ENCODE measurements at places on chromosomes 3 and 15.

- no peak for DNase-seq
Measured at GRCh38 chr3:184377374-184377773, 633 bp downstream of the THPO start.

GRCh38 chr15:57591822-57592367, at the start of gene MYZAP:
MYZAP (plus strand) TSS chr15:57591904; CDS start chr15:57592035, 131 bp downstream.
- no peak for DNase-seq

DNA sequence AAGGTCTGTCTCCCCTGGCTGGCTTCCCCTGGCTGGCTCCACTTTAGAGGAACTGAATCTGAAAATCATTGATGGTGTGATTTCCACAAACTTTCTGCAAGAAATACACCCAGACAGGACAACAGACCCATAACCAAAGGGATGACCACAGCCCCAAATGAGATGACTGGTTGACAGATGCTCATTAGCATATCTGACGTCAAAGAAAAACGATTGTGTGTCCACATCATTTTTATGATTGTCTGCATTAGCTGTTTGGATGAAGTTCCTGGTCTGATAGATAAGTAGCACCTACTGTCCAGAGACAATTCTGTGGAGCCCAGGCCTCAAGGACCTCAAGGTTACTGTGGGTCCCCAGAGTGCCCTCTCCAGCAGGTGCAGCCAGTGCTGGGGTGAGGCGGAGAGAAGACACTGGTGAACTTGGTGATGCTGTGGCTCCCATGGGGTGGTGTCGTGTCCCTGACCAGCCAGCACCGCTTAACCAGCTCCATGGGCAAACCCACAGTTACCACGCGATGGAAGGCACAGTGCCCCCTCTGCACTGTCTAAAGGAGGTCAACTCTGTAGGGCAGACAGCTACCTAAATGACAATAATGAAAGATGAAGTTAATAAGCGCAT, 127.4 kb downstream of the NSMCE3 start:
- no peak for DNase-seq

DNA sequence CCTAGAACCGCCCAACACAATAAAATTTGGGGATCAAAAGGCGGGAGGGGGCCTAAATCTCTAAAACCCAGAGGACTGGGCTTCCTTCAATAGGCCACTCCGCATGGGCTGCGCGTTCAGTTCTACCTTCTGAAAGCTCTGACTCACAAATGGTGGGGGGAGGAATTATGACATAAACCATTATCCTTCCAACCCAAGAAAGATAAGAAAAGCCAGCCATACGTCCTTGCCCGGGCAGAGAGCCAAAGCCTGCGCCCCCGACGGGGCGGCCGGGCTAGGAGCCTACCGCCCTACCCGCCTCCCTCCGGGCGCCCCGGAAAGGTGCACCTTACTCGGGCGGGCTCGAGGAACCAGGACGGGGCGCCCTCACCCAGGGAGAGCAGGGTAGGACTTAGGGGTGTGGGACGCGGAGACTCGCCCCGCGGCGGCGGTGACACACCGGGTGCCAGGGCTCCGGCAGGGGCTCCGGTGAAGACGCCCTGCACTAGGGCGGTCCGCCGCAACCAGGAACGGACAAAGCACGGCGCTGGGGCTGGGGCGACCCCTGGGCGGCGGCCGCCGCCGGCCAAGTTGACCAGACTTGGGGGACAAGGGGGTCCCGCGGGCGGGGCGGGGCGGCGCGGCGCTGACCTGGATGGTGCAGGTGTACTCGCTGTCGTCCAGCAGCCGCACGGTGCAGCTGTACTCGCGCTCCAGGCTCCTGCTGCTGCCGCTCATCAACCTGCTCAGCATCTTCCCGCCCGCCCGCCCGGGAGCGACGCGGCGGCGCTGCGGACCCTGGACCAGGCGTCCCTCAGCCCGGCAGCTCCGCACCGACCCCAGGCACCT, 534 bp downstream of the FRMD5 start:
- DNase-seq = no peak

DNA sequence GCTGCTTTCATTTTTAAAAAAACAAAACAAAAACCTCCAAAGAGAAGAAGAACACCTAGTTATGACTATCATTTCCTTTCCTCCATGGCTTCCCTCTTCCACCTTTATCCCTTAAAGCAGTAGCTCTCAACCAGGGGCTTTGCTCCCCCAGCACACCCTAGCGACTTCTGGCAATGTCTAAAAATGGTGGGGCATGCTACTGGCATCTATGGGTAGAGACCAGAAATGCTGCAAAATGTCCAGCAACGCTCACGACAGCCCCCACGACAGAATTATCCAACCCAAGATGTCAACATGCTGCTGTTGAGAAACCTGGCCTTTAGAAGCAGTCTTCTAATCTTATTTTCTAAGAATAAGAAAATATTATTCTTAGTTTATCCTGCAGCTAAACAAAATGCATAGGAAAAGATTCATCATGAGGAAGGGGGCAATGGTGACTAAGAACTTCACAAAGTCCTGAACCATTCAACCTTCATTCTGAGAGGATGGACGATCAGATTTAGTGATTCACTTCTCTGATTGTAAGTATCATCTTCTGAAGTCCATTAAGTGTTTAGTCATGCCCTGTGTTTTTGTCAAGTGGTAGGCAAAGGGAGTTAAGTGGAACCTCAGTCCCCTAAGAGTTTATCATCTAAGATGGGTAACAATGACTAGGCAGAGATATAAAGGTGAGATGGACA, 81.7 kb downstream of the CCNL1 start:
- no peak for DNase-seq

GRCh38 chr15:64530472-64530871, 70.1 kb downstream of the ZNF609 start:
- DNase-seq = no peak
